ENCODE measurements at places on chromosomes 2 and 18.
A peak's percentile ranks its signal among the peaks of the same experiment; 100 is the strongest.

- DNase-seq: no peak
Measured at GRCh38 chr18:8794934-8795280, 89.6 kb downstream of the MTCL1 start.

- no peak for DNase-seq
Measured at GRCh38 chr2:158603986-158604385, 147.2 kb downstream of the PKP4 start.

- DNase-seq: peak; percentile 84
Measured at GRCh38 chr2:172556284-172557033, 569 bp downstream of the PDK1 start.

DNA sequence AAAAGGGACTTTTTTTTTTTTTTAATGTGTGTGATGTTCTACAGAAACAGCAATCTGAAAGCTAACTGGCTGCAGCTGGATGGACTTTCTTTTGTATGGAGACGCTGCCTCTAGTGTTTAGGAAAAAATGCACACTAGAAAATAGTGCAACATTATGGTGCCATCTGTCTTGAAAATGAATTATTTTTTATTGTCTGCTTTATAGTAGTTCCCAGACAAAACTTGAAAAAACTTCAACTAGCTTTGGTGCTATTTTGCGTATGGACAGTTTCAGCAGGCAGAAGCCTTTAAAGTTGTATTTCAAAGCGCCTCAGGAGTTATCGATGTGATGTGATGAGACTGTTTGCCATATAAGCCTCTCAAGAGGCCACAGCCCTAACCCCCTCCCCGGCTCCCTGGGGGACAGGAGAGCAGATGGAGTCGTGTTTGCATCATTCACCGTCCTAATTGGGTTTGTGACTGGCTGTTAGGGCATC, 86.9 kb downstream of the LTBP1 start:
- DNase-seq: no peak

GRCh38 chr2:128868686-128869551, 550.3 kb upstream of the HS6ST1 start:
- DNase-seq: no peak

DNA sequence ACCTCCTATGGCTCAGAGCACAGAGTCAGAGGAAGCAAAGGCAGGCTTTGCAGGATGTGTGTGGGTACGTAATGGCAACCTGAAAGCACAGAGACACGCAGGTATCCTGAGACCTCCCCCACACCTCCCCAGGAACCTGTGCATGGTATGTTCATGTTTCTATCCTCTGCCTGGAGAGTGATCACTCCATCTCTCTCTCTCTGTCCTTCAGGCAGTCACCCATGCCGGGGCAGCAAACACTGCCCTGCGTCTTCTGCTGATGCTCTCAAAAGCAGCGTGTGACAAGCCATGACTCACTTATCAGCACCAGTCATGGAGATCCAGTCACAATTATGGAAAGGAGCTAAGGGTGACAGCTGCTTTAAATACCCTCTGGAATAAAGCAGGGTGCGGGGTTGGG, 52.7 kb downstream of the PDCL3 start:
- DNase-seq: no peak

GRCh38 chr2:138777996-138778395, 2.2 kb downstream of the NXPH2 start:
- no peak for DNase-seq

- DNase-seq: no peak
Measured at GRCh38 chr2:203719456-203720410, 13.3 kb downstream of the CD28 start.

GRCh38 chr2:64904413-64905329, 84.5 kb upstream of the SLC1A4 start:
- DNase-seq: no peak

DNA sequence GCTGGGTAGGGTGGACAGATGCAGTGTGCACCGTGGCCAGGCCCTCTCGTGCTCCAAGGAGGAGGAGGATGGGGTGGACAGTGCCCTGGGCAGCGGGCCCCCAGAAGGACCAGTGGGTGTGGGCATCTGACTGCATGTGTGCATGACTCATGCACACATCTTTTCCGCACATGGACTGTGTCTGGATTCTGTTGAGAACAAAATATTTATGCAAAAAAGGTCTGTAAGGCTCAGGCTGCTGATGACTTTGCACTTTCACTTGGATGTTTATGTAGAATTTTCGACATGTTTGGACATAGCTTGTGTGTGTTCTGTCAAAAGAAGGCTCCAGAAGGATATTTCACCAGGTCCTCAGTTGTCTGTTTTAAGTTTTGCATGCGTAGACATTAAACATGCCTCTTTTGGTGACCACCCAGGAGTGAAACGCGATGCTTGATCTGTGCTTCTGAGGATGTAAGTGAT, 45.6 kb downstream of the MTCL1 start:
- DNase-seq: no peak

DNA sequence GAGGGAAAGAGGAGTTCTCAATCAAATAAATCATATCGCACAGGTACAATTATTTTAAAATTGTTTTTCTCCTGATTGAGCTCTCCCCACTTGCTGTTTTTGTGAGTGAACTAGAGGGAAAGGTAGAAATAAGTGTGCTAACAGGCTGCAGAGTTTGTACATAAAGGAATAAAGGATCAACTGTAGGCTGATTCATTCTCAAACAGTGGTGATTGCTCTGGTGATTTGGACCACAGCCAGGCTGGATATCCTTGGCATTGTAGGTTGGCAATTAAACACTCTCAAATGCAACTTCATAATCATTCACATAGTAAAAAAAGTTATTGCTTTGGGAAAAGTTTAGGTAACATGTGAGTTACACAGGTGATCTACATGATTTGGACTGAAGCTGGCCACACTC, 29.8 kb downstream of the LRP1B start:
- no peak for DNase-seq

- no peak for DNase-seq
Measured at GRCh38 chr2:61356958-61357350, 113.9 kb downstream of the USP34 start.

GRCh38 chr18:22879293-22879692, 53.8 kb upstream of the RBBP8 start:
- no peak for DNase-seq

- DNase-seq: no peak
Measured at GRCh38 chr18:41150316-41150715, 804.7 kb upstream of the PIK3C3 start.

GRCh38 chr2:24855726-24856125, 62.5 kb downstream of the CENPO start:
- no peak for DNase-seq

DNA sequence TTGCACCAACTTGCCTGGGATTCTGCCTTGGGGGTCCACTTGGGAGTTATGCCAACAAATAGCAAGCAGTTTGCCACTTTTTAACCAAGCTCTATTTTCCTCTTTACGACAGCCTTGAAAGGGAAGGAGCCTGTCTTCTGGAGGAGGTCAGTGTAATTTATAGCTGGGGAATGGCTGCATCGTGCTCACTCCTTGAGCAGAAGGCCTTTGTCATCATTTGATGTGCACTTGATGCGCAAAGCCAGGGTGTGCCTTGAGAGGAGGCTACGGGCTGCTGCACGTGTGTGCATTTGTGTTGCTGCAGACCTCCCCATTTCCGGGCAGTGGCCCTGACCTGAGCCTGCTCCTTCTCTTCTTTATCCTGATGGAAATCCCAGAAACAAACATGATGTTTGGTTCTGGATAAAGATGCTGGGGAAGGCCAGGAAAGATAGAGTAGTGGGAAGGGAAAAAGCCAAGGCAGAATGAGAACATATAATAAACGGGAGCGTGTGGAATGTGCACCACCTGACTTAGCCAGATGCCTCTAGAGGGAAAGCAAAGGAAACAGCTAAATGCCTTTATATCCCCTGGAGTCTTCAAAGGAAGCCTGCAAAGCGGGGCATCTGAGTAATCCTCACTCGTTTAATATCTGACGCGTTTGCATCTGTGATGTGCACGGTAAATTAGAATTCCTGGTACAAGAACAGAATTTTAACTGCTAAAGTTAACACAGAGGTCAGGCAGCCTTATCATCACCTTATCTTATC, 68.3 kb upstream of the ZNF521 start:
- no peak for DNase-seq

- DNase-seq: no peak
Measured at GRCh38 chr18:55805666-55806065, 217.7 kb upstream of the TCF4 start.

- no peak for DNase-seq
Measured at GRCh38 chr2:200747668-200748618, 63.8 kb upstream of the BZW1 start.

GRCh38 chr2:222804351-222804750, 56.5 kb upstream of the ACSL3 start:
- no peak for DNase-seq

DNA sequence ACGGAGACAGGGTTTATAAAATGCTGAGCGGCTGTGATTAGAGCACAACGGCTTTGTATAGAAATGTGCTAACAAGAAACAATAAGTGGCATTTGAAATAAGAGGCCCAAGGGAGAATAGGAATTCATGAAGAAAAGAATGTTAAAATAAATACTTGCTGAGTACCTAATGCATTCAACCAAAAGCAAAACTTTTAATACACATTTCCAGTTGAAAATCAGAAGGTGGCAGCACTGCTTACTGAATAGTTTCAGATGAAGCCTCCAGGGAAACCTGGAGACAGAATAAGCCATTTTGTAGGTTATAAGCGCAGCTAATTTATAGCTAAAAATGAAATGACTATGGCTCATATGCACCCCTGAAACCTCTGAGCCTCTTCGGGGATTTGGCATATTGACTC, 286.6 kb downstream of the DPP10 start:
- no peak for DNase-seq

DNA sequence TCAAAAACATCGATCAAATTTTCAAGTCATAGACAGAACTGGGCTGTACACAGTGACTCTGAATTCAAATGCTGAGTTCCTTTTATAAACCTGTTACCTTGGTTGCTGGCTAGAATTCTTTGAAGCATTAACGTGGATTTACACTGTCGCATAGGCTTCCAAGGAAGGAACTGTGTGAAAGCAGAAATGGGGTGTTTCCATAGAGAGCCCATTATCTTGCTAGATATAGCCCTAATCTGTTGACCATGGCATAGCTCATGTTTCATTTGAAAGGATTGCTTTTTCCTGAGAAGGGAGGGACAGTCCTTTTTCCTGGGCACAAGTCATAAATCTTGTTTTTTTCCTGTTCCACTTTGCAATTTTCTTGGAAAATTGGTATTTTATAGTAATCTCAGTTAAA, 73.8 kb upstream of the NEUROD1 start:
- no peak for DNase-seq

GRCh38 chr2:45910473-45911060, 259.1 kb downstream of the PRKCE start:
- no peak for DNase-seq

GRCh38 chr2:134609924-134610513, 108.8 kb downstream of the TMEM163 start:
- DNase-seq: no peak

GRCh38 chr18:78407466-78407844, 572.2 kb upstream of the SALL3 start:
- no peak for DNase-seq

DNA sequence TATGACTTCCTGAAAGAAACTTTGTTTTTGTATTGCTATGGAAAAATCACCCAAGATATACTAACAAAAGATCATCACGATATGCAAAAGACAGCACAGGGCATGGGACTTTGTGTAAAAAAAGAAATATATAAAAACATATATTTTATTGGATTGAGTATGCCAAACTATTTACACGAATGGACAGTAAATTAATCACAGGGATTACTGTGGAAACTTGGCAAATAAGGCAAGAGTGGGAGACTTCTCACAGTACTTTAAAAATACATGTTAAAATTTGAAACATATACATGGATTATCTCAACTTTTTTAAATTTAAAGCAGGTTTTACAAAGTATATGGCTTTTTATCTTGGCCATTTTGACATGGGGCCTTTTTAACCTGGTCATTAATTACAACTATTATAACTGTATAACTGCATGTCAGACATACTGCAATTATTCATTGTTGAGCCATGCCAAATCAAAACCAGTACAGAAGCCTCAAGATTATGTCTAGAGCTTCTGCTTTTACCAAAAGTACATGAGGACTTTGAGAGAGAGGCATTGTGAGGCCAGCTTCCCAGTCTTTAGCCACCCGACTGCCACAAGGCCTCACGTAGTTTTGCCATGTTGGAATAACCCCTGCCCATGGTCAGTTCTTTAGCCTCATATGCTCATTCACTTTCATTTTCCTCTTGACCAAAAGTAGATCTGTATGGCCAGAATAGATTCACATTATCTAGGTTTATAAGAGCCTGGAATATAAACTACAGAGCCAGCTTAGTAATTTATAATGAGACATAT, 419.8 kb downstream of the SETBP1 start:
- DNase-seq: no peak

GRCh38 chr18:44502790-44503189, 177.9 kb upstream of the SETBP1 start:
- DNase-seq: no peak

GRCh38 chr18:63073481-63073880, 246.1 kb downstream of the BCL2 start:
- DNase-seq: no peak

GRCh38 chr2:72138011-72138881, 9.4 kb downstream of the CYP26B1 start:
- DNase-seq: no peak

- DNase-seq: no peak
Measured at GRCh38 chr2:217903859-217904613, 98.8 kb downstream of the TNS1 start.

- DNase-seq: no peak
Measured at GRCh38 chr18:31248783-31249521, 69.0 kb upstream of the DSG1 start.

DNA sequence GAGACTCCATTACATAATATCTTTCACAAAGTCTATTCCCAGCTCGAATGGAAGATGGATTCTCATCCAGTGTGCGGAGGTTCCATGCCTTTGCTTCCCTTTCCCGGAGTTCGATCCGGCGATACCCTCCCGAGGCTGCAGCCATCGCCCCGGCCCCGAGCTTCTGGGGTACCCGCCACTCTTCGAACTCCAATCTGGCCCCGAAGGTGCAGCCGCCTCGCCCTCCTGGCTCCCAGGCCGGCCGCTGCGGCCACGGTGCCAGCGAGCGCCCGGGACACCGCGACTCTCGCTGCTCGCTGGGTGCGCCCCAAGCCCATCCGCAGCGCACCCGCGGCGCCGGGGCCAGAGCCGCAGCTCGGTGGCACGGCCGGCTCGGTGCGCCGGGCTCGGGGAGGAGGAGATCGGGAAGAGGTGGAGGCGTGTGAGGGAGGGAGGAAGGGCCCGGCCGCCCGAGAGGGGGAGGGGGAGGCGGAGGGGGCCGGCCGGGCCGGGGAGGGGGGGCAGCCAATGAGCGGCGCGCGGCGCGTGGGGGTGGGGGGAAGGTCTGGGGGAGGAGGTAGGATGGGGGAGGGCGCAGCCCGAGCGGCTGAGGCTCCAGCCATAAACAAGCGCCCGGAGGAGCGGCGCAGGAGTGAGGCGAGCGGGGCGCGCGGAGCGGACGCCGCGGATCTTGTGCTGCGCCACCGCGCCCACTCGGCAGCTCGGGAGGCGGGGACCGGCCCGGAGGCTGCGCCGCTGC, at the start of gene CRIM1:
TSS of gene CRIM1 (plus strand) at position 628 of the 739 bp plus-strand sequence. CDS start 515 bp downstream, outside the sequence.
- DNase-seq: peak; percentile 55

DNA sequence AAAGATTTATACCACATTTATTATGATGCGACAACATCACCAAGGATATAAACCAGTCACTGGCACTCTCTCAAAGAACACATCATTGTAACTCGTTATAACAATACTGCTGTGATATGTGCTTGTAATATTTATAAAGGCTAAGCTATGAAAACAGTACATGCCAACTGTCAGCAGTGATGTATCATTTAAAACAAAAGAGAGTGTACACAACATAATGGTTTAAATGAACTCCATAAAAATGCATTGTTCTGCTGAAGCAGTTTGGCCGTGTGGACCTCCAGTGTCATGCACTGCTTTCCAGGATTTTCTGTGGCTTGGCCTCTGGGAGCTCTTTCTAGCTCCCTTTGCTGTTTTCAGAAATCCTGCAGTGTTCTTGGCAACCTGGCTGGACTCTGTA, 215.6 kb downstream of the MTX2 start:
- DNase-seq: no peak
